Activated CD4-positive, CD25-positive, alpha-beta regulatory T cell (primary cell): ENCODE measurements at places on chromosomes 3 and 15.

DNA sequence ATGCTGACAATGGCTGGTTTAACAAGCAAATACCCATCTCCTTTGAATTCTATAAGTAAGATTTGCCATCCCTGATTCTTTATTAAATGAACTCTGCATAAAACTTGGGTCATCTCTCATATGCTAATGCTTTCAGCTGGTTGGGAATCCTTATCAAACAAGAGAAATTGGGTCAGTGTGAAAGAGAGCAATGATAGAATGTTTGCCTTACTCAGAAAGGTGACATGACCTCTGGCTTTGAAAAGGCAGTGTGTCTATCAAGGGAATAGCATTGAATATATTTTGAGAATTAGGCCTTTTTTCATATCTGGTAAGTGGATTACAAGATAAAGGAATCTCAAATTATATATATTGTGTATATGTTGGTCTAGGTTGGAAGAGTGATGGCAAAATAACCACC is 8.7 kb upstream of the SLC7A14 start:
- DNase-seq, result no peak

DNA sequence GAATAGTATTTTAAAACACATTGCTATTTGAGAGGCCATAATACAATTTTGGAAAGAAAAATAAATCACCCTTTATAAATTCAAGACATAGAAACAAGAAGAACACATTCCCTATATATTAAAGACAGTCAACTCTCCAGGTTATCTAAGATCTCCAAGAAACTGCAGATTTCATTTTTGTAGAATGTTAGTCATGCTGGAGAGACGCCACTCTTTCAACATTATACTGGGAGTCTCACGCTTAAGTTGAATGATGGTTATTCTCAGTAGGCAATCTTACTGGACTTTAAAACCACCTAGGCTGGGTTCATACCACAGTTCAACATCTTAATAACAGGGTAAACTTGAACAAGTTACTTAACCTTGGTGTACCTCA is 3.6 kb upstream of the CHRM5 start:
- no peak for DNase-seq

- no peak for DNase-seq
These were observed 863 bp downstream of the PSMA4 start for GRCh38 chr15:78540871-78541743.

- DNase-seq, result no peak
These were observed 29.2 kb downstream of the SEMA6D start for GRCh38 chr15:47746516-47746915.

- no peak for DNase-seq
These were observed 5.3 kb upstream of the RBPMS2 start for GRCh38 chr15:64780600-64781156.

DNA sequence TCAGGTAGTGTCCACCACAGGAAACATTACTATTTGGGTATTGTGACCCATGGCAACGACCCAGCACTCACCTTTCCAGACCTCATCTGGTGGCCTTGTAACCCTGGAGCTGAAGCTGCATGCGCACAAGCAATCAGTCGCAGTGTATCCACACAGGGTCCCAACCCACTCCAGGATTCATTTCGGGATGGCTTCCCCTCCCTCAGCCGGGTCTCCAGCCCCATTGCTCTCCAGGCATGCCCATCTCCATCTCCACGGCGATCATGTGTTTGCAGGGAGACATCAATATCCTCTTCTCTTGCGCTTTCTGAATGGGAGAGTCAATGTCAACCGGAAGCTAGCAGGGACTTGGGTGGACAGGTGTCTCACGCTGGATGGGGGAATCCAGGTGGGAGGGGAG is 35.2 kb downstream of the GOLGA6L2 start:
- DNase-seq, result no peak

- no peak for DNase-seq
These were observed 434.2 kb upstream of the CCDC54 start for GRCh38 chr3:106943071-106943470.

- no peak for DNase-seq
These were observed 15.1 kb downstream of the FBXL22 start for GRCh38 chr15:63612300-63612699.

DNA sequence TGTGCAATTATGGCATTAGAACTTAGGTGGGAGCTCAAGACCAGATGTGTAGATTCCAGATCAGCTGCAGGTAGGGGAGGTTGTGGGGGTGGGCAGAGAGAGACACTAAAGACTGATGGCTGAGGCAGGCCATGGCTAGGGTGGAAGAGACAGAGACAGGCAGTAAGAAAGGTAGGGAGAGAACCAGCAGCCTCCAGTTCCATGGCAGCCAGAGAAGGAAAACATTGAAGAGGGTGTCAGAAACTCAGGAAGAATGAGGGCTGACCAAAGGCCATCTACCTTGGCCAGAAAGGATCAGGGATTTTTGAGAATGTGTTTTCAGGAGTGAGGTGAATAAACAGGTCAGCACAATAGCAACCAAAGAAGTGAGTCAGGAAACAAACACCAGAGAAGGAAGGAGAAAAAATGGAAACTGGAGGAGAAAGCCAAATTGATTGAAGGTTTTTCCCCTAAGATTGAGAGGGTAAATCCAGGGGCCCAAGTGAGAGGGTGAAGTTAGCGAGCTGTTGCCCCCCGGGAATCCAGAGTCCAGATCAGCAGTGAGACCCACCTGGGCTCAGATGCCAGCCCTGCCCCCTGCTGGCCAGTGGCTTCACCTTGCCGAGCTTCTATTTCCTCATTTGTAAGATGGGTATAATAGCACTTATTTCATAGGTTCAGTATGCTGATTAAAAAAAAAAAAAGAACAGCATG is 41.0 kb downstream of the ABHD2 start:
- peak; percentile 35 for DNase-seq

GRCh38 chr3:149186721-149187120 is 34.9 kb downstream of the CP start:
- DNase-seq, result no peak

DNA sequence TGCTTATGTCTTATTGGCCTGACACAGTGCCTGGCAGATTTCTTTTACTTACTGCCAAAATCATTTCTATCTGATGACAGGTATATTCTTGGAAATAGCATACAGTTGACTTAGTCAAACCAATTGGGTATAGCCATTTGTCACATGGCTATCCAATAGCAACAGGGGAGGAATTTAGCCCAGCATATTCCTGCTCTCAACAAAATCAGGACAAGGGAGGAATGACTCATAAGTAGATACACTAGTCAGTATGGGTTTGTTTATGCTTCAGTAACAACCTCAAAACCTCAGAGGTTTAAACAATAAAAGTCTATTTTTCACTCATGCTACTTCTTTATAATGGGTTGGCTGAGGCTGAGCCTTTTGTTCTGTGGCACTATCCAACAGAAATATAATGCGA is 38.0 kb upstream of the VILL start:
- no peak for DNase-seq

DNA sequence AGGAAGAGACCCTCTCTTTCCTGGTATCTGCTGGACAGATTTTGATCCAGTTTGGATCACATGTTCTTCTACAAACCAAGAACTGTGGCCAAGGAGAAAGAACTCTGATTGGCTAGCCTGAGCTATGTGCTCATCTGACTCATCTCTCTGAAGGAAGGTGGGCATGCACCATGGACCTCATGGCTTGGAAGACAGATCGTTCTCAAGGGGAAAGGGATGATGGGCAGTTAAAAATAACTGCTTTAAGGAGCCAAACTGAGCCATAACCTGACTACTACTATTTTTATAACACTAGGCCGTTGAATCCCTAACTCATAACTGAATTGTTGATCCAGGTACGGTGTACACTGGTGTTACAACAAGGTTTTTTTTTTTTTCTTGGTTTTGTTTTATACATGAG is 112.4 kb downstream of the B3GALNT1 start:
- no peak for DNase-seq

GRCh38 chr15:57705746-57706404 is 639 bp upstream of the POLR2M start:
- no peak for DNase-seq
